Stimulated activated CD4-positive, alpha-beta T cell treated with anti-CD3 and anti-CD28 coated beads, Interleukin-4, amount 100 ng/mL, for 4 hours (primary cell): ENCODE measurements at places on chromosomes 16 and 17.

- no peak for DNase-seq
Measured at GRCh38 chr17:22221344-22221743, 529.0 kb downstream of the KCNJ18 start.

GRCh38 chr17:75842411-75842810, 1.8 kb downstream of the UNC13D start:
- DNase-seq = no peak

- DNase-seq = no peak
Measured at GRCh38 chr16:57825298-57826044, 23.2 kb upstream of the KIFC3 start.

DNA sequence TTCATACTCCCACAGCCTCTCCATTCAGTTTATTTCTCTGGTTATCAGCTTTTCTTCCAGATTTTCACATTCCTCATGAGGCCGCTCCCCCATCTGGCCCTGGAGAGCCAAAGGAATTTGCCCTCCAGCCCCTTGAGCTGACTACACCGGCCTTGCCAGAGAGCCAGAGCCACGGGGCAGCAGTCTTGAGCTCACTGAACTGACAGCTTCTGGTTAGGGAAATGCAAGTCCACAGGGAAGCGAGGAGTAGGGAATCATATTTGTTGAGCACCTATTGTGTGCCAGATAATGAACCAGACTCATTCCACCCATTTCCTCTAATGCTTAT, 102.4 kb downstream of the ABCC12 start:
- DNase-seq = no peak

DNA sequence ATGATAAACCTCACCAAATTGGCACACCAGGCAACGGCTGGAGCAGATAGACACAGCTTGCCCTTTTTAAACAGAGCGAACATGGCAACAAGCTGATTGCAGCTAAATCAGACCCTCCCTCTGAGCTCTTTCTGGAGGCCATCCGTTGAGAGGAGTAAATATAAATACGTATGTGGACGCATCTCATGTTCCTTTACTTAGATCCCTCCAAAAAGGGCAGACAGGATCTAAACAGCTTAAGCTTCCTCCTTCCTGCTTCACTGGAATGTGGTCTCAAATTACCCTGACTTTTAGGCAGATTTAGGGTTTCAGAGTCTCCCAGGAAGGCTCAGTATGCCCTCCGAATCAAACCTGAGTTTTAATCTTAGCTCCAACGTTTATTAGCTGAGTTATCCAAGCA, 204.7 kb upstream of the GOT2 start:
- no peak for DNase-seq

- DNase-seq = no peak
Measured at GRCh38 chr17:47803201-47803600, 18.4 kb downstream of the OSBPL7 start.

DNA sequence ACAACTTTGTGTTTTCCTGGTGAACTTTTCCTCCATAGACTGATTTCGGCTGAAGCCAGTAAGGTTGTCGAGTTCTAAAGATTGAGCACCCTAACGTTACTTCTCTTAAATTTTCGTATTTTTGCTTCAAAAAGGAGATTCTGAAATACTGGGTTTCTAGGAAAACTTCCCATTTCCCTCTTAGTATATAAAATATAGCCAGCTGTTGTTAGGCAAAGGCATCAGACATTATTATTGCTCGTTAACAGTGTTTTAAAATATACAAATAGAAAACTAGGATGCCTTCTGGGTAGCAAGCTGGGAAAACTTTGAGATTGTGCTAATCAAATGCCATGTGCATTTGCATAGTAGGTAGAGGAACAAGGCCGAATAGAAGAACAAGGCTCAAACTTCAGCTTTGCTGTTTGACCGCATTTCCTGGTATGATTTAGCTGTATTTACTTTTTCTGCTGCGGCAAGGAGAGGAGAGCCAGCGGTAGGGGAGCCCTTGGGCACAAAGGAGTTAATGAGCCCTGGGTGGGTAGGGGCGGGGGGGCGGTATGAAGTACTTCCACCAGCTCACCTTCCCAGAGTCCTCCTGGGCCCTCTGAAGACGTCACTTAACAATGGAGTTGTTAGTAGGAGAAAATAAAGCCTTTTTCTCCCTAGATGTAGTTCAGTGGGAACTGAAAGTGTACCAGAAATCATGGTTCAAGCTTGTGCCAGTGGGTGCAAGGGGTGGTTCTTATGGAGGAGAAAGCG, 151.9 kb downstream of the MSI2 start:
- no peak for DNase-seq

GRCh38 chr16:58511933-58512815, 3.1 kb upstream of the SETD6 start:
- DNase-seq = peak; percentile 88

GRCh38 chr17:11700668-11701067, 102.4 kb downstream of the DNAH9 start:
- DNase-seq = no peak

DNA sequence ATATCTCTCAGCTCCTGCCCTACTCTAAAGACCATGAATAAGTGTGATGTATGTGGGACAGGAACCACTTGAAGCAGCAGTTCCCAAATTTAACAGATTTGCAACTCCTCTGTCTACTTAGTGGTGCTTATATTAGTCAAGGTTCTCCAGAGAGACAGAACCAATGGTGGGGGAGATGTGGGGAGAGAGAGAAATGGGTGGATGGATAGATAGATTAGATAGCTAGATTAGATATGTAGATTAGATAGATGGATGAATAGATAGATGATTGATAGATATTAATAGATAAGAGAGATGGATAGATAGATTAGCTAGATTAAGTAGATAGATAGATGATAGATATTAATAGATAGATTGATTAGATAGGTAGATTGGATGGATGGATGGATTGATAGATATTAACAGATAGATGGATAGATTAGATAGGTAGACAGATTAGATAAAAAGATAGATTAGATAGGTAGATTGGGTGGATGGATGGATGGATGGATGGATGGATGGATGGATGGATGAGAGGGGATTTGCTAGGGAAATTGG, 154.0 kb upstream of the NOL11 start:
- no peak for DNase-seq

DNA sequence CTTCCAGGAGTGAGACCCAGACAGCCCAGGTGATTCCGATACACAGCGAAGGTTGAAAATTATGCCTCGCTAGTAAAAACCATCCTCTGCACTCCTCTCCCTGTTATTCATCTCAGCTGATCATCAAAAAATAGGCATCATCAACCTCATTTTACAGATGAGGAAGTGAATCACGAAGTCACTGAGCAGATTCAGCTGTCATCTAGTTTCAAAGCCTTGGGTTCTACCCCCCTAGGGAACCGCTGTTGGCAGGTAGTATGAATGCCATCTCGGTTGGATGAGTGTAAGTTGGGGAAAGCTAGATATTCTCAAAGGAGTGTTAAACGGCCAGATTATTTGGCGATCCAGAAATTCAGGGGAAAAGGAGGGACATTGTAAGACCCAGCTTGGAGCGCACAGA, 2.0 kb downstream of the CRYM start:
- DNase-seq = no peak

- peak; percentile 48 for DNase-seq
Measured at GRCh38 chr17:78774956-78775571, 7.0 kb downstream of the CYTH1 start.

GRCh38 chr17:45222996-45223538, 1.4 kb downstream of the FMNL1 start:
- DNase-seq = no peak

GRCh38 chr16:17591655-17592405, 121.1 kb upstream of the XYLT1 start:
- no peak for DNase-seq

DNA sequence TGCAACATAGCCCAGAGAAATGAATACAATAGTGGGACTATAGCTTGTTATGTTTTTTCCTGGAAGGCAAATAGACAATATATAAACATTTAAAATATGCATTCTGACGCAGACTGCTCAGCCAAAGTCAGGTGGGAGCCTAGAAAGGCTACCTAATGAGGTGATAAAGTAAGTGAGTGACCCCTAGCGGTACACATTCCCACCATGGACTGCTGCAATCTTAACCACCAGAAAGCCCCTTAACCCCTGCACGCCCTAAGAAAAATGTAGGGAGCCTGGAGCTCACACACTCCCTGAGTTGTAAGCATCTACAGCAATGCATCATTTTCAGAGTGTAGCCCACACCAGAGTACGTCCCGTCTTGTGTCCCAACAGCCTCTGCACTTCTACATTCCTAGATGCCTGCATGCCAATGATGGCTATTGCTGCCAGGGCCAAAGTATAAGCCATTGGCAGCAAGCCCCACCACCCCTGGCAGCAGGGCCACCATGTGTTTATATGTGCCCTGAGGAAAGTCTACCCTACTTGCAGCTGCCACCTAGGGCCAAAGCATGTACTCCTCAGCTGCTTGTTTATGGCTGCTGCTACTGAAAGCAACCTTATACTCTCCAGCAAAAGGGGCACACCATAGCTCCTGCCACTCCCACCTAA, 127.6 kb downstream of the KIF2B start:
- DNase-seq = no peak

GRCh38 chr17:40341808-40342503, 22.6 kb downstream of the GJD3 start:
- DNase-seq = no peak

GRCh38 chr17:27616414-27616813, 14.6 kb upstream of the LGALS9 start:
- no peak for DNase-seq

GRCh38 chr16:50303605-50304466, 37.5 kb downstream of the ADCY7 start:
- DNase-seq = no peak

GRCh38 chr16:49947907-49948678, 76.9 kb upstream of the CNEP1R1 start:
- DNase-seq = no peak

- no peak for DNase-seq
Measured at GRCh38 chr16:27303256-27304100, 10.3 kb upstream of the IL4R start.

DNA sequence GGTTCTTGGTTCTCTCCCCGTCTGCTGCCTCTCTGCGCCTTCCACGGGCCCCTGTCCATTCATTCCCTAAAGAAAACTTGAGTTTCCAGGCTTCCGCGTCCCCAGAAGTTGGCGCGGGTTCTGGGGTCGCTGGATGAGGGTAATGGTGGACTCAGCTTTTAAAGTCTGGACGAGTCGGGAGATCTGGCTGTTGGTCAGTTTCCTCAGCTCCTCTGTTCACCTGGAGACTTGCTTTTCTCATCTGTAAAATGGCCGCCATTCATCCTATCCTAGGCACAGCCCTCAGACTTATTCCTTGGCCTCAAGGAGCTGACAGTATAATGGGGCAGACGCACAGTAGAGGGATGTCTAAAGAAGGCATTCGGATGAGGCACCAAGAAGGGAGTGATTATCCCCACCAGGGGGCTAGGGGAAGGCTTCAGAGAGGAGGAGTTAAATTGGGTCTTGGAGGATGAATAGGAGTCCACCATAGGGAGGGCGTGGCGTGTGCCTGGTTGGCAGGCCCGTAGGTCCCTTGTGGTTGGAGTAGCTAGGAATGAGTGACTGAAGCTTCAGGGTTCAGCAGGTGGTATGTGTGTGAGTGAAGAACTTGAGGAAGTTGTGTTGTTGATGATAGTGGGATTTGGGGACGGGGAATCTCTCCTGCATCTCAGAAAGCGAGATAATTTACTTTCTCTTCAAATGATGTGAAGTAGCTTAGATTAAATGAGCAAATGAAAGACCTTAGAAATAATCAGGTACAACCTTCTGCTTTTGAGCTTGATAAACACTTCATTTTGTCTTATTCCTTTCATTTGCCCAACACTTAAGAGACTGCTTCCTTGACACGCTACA, 652 bp downstream of the VPS35L start:
- DNase-seq = no peak

GRCh38 chr17:77579131-77579530, 379.4 kb upstream of the TNRC6C start:
- DNase-seq = no peak

- no peak for DNase-seq
Measured at GRCh38 chr16:19177111-19177739, 9.2 kb downstream of the SYT17 start.

GRCh38 chr16:86448306-86448890, 61.9 kb upstream of the FOXF1 start:
- no peak for DNase-seq

DNA sequence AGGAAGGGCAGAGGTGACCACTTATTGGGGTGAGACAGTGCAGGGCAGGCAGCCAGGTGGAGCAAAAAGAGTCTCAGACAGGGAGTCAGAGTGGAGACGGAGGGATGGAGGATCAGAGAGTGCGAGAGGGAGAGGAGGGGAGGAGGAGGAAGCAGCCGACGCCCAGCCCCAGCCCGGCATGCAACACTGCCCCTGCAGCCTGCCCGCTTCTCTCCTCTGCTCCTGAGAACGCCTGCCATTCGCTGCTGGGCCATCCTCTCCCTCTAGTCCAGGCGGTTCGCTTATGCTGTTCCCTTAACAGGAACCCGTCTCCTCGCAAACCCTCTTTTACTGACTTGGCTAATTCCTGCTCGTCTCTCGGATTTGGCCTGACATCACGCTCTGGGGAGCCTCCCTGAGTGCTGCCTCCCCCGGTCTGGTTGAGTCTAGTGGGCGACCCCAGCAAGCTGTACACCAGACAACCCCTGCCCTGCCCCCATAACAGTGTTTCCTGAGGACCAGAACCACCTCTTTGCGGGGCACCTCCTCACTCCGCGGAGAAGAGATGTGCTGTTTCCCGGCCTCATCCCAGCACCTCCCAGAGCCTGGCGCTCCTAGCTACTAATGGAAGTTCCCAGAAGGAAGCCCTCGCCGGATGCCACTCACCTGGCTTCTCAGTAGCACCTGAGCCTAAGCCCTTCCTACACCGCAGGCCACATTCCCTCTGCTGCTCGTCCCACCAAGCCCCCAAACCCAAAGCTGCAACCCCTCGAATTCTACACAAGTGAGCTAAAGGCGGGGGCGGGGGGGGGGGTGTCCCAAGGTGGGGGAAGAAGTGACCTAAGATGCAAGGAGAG, 61.2 kb upstream of the CCL1 start:
- no peak for DNase-seq

DNA sequence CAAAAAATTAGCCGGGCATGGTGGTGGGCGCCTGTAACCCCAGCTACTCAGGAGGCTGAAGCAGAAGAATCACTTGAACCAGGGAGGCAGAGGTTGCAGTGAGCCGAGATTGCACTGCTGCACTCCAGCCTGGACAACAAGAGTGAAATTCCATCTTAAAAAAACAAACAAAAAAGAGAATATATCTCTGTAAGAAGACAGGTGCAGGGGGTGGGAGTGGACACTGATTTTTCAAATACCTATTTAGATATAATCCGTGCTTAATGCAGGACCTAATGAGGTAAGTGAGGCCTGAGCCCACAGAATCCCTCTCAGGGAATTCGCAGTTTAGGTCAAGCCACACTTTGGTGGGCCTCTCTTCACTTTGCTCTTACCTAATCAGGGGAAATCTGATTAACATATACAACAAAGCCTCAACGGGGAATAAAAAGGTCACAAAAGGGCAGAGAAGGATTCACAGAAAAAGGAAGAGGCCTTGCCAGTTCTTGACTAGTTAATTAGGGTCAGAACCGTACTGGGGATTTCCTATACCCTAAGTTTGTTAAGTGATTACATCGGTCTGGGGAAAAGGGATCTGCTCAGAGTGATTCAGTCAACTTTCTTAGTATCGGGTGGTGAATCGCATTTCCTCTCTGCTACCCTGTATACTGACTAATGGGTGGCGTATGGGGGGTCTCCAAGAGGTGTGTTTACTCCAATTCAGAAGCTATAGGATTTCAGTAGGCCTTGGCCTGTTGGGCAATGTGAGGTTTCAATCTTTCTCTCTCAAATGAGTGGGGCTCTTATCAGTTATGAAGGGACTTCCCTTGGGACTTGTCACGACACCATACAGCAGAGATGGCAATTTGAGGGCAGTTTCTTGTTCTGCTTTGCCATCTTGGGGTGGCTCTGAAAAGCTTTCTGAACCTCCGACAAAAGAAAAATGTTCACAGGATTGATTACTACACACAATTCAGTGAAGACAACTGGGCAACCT, 1.9 kb upstream of the NFAT5 start:
- peak; percentile 30 for DNase-seq

GRCh38 chr17:36707904-36708303, 106.5 kb downstream of the MRM1 start:
- no peak for DNase-seq
